ENCODE measurements at places on chromosomes 7 and 10.

- DNase-seq: no peak
Observed at GRCh38 chr7:20816372-20816959, 29.8 kb upstream of the SP8 start.

DNA sequence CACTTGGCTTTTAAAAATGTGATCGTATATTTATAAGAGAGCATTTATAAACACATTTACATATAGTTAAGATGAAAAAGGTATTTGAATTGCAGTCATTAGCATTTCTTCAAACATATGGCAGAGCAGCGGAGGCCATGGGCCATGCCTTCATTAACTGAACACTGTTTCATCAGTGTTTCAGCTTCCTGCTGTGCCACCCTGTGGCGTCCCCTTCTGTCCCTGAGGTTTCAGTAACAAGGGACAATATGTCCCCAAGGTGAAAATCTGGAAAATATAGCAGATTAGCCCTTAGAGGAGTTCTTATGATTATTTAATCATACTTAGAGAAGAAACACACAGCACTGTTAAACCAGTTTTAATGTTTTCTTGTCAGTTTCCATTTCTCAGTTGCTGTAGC is 577.8 kb downstream of the ETV1 start:
- peak; percentile 18 for DNase-seq

DNA sequence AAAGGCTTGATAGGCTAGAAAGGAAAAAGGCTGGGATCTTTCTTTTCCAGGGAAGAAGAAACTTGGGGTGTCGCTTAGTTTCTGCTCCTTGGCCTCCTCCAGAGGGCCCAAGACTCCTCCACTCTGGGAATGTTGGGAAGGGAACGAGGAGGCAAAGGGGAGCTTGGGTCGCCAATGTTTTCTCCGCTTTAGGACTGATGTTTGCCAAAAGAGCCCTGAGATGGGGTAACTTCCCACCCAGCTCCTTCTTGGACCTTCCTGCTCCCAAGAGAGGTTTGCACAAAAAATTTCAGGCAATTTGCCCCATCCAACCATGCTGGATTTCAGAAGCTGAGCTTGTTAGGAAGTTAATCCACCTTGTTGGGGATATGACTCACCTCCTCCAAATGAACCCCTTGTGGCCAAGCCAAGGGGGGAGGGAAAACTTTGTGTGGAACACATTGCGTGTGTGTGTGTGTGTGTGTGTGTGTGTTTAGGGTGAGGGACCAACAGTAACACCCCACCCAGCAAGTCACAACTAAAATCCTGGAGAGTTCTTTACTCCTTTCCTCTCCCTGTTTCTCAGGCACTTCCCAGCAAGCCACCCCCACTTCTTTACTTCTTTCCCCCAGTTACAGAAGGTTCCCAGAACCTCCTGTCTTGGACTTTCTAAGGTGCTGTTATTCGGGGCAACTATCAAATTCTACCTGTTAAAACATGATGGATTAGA is 8.7 kb upstream of the HOXA2 start:
- no peak for DNase-seq

DNA sequence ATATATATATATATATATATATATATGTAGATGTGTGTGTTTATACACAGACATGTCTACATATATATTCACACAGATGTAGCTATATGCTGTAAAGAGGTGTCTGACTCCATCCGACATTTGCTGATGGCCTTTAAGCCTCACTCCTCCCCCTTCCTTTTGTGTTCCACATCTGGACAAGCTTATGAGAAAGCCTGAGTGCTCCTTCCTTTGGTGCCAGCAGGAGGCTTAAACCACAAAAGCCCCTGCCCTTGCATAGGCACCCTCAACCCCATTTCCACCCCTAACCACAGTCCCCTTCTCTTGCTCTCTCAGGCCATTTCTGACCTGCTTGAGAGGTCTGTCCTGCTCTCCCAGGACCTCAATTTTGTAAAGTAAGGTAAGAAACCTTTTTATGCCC is 98.7 kb downstream of the SVOPL start:
- DNase-seq: no peak

- DNase-seq: no peak
Observed at GRCh38 chr7:48962821-48963505, 38.6 kb downstream of the CDC14C start.

DNA sequence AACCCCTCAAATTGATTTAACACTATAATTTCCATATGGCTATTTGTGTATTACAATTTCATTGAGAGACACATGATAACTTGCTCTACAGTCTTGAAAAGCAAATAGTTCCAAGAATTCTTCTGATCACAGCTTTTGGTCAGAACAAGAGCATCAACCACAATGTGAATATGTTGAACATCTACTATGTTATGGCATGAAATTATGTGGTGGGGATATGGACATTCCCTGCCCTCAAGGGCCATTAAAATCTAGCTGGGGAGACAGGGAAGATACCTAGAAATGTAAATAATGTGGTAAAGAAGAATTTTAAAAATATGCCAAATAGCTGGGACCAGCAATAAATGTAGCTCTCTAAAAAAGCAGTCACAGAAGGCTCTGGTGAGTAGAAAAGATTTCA is 262.2 kb downstream of the FZD1 start:
- DNase-seq: no peak

- DNase-seq: no peak
Observed at GRCh38 chr7:41738806-41739205, 35.9 kb upstream of the INHBA start.

GRCh38 chr10:48672596-48673265 is 11.9 kb upstream of the WDFY4 start:
- DNase-seq: no peak

DNA sequence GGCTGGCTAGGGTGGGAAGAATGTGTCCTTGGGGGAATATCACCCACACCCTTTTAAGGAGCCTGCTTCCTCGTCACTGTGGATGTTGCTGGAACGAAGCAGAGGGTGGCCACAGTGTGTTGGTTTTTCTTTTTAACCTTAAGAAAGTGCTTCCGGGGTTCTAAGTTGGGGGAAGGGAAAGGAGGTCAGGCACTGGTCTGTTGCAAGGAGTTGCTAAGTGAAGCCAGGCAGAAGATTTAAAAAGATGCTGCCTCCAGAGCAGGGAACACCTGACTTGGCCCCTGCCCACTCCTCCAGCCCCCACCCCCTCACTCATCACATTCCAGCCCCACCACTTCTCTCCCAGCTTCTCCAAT is 213.1 kb downstream of the EMX2 start:
- no peak for DNase-seq

DNA sequence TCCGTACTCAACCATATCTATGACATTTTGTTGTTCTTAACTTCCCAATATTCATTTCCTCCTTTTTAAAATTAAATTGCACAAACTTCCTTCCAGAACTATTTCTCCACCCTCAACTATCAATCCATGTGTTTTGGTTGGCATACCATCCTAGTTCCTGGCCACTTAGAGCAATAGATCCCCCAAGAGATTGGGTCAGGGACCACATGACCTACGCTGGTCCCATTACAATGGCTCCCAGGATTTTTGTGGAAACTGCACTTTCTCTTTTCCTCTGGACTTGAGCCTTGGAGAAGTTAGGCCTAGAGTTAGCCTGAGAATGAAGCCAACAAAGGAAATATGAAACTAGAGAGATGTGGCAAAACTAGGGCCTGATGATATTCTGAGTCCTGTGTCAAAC is 55.7 kb upstream of the CASD1 start:
- no peak for DNase-seq

GRCh38 chr7:87482115-87482514 is 6.6 kb upstream of the ABCB4 start:
- DNase-seq: no peak

GRCh38 chr7:139958599-139959284 is 104.0 kb downstream of the PARP12 start:
- DNase-seq: no peak

DNA sequence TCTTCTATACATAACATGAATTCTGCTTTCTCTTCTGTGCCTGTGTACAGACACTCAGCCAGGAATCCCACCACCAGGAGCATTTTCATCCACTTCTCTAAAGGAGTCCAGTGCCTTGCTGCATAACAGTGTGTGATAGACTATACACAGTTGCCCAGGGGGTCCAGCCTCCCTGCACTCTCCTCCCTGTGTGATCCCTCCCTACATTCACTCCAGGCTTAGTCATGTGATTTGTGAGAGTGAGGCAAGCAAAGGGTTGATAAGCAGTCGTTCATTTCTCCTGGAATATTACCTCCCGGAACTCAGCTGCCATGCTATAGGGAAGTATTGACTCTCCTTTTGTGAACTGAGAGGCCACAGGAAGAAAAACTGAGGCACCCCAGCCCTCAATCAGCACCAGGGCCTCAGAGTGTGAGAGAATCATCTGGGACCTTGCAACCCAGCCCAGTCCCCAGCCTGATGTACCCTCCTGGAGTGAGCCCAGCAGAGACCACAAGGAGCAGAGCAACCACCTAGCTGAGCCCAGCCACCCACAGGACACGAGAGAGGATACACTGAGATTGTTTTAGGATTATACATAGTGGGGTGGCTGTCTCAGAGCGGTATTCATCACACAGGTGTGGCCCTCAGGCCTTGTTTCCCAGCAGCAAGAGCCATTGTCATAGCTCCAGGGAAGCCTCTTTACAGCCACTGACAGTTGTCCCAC is 45.0 kb upstream of the EEPD1 start:
- no peak for DNase-seq

GRCh38 chr7:92824901-92825480 is 11.4 kb downstream of the CDK6 start:
- DNase-seq: no peak

- no peak for DNase-seq
Observed at GRCh38 chr10:99930731-99931550, 78.8 kb downstream of the DNMBP start.

GRCh38 chr7:90894122-90894521 is 298.0 kb downstream of the CDK14 start:
- no peak for DNase-seq

DNA sequence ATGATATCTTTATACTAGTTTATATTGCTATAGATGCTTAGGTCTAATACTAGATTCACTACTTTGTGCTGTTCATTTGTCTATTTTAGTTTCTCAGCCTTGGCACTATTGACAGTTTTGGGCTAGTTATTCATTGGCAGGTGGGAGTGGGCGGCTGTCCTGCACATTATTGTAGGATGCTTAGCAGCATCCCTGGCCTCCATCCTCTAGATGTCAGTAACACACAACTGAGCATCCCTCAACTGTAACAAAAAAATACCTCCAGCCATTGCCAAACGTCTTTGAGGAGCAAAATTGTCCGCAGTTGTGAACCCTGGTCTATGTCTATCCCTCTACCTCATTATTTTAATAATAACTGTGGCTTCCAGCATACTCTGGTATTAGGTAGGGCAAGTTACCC is 34.4 kb upstream of the PNLIP start:
- DNase-seq: no peak

- DNase-seq: no peak
Observed at GRCh38 chr10:74936577-74937265, 110.3 kb downstream of the KAT6B start.

GRCh38 chr7:31493714-31494181 is 20.1 kb upstream of the ITPRID1 start:
- DNase-seq: no peak

DNA sequence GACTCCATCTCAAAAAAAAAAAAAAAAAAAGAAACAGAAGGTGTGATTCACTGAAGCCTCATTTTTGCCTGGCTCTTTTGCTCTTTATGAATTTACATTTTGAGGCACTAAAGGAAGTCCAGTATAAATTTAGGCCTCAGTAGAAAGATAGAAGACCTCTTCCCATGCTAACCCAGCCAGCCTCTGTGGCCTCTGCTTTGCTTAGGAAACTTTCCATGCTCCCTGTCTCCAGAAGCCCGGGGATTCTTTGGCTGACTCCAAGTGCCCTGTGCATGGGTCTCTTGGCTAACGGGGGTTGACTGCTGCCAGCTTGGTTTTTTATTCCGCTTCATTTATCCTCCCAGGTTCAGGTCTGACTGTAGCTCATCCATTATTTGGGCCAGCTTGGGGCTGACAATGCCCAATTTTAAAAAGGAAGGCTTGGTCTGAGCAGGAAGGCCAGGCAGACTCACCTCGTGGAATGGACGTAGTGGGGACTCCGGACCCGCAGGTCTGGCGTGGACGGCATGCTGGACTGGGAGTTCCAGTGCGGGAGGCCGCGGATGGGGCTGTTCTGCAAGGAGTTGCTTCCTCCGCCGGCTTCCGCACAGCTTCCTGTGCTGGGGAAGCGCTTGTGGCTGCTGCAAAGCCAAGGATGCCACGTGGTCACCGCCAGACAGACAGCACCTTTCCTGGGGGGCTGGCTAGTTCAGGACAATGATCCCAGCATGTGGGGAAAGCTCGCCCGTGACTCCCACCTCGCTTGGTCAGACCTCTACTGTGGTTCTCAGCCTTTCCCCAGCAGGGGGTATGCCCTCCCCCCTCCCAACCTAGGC is 72.3 kb downstream of the PRPF18 start:
- no peak for DNase-seq

- DNase-seq: peak; percentile 63
Observed at GRCh38 chr10:128078136-128078969, 47.9 kb downstream of the MKI67 start.

GRCh38 chr7:147861058-147861716 is 729.4 kb upstream of the C7orf33 start:
- no peak for DNase-seq

- DNase-seq: no peak
Observed at GRCh38 chr7:95776561-95777185, 4.3 kb downstream of the DYNC1I1 start.

DNA sequence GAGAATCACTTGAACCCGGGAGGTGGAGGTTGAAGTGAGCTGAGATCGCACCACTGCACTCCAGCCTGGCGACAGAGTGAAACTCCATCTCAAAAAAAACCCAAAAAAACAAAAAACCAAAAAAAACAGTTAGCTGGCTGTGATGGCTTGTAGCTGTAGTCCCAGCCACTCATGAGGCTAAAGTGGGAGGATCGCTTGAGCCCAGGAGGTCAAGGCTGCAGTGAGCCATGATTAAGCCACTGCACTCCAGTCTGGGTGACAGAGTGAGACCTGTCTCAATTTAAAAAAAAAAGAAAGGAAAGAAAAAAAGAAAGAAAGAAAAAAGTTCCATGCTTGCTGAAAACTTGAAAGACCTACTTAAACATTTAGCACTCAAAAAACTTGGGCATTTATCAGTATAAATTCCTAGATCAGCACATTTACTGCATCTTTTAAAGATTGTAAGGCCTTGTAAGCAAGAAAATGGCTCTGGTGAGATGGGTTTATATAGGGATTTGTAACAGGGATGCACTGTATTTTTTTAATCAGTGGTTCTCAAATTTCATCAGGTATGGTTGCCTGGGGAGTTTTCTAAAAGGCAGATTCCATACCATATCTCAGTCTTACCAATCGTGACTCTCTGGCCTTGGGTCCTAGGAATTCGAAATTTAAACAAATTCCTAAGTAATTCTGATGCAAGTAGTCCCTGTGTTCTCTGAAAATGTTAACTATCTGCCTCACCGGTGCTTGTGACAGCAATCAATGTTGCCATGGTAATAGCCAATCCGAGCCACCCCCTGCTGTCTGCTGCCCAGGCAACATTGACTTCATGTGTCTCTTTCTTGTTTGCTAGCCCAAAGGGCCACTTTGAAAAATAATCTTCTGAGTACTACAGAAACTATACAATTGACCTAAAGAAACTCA is 11.5 kb upstream of the NT5C2 start:
- peak; percentile 64 for DNase-seq

DNA sequence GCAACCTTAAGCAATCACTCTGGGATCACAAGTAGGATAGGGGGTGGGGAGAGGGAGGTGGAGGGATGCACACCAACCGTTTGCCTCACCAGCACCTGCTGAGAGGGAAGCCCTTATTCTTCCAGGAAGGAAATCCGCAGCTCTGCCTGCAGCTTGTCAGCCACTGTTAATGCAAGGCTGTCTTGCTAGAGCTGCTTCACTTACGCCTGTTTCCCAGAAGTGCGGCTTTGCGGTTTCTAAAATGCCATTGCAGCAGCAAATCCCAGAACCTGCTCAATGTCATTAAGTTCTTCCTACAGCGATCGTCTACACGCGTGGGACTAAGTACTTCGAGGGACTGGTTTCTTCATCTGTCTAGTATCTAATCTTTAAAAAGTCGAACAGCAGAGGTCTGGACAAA is 191.1 kb downstream of the ZMYND11 start:
- peak; percentile 16 for DNase-seq
